Left ventricle myocardium inferior (tissue), 1 donor: ENCODE measurements at places on chromosomes 7 and 10.

- no peak for DNase-seq
These were observed 125.9 kb downstream of the EMX2 start for GRCh38 chr10:117668327-117669008.

- no peak for DNase-seq
These were observed 65.6 kb downstream of the WIPF3 start for GRCh38 chr7:29871787-29872398.

DNA sequence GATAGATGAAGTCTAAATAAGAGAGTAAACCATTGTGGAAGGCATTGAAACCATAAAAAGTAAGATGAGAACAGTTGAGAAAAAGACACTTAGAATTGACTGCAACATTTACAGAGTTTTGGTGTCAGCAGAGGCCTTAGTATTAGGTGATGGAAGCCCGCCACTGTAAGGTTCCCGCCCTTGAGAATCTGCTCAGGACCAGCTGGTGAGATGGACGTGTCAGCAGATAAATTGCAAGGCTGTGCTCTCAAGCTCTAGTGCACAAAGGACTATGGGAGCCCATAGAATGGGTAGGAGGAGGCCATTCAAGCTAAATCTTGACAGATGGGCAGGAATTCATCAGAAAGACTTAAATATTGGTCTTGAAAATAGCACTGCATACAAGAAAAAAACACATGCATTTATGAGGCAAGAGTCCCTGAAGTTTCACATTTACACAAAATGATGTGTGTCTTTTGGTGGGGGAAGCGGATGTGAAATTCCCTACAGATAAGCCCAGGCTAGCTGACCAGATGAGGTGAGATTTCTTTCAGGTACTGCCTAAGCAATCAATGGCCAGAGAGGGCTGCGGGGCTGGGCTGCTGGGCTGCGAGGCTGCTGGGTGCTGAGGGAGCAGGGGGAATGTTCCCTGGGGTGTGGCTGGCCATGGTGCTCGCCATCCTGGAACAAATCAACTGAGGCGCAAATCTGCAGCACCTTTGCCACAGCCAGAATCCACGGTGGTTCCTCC, 42.5 kb downstream of the SYPL1 start:
- DNase-seq = peak; percentile 34

DNA sequence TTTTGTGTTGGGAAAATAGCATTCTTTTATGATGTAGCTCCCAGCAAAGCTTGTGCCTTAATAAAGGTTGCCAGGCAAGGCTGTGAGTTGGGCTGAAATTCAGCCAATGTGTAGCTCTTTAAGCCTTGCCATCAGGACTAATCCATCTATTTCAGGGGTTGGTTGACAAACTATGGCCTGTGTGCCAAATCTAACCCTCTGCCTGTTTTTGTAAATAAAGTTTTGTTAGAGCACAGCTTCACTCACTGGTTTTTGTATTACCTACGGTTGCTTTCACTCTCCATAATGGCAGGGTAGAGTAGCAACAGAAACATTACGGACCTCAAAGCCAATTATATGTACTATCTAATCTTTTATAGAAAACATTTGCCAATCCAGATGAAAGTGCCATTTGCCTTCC, 638.1 kb upstream of the POT1 start:
- no peak for DNase-seq

DNA sequence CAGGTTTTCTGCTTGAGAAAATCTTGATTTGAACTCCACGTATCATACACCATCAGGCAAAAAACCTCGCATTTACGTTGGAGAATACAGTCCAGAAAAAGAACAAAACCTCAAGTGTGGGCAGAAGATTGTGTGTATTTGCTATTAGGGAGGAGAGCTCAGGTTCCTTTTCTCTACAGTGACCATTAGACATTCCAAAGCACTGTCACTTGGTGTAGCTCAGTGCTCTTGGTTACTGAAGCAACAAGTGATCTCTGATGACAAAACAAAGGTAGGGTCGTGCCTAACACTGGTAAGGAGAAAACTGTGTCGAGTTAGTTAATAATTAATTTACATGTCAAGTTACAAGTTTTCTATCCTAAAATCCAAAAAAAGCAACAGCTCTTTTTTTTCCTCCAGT, 72.6 kb downstream of the C1GALT1 start:
- no peak for DNase-seq

DNA sequence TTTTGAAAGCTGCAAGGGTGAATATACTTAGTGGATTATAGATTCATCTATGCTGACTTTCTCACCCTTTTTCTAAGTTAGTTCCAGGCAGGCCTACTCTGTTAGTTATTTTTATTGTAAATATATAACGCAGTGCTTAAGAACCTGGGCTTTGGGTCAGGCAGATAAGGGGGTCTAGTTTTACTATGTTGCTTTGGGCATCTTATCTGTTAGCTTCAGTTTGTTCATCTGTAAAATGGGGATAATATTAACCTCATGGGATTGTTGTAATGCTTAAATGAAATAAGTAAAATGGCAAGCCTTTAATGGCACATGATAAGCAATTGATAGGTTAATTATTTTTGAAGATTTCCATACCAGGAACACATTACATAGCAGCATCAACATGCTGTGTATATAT, 79.5 kb downstream of the ST7 start:
- DNase-seq = no peak

GRCh38 chr10:86942441-86943315, 14.7 kb downstream of the MMRN2 start:
- DNase-seq = no peak

DNA sequence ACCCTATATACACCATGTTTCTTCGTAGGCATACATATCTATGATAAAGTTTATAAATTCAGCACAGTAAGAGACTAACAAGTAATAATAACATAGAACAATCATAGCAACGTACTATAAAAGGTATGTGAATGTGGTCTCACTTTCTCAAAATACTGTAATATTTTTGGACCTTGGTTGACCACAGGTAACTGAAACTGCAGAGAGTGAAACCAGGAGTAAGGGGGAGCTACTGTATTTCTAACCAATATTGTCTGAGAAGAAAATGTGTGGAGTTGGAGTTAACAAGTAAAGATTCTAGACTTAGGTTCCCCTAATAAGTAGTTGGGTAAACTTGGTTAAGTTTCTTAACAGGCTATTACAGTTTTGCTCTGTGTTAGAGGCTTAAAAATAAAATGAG, 72.1 kb downstream of the GNAI1 start:
- DNase-seq = no peak

- DNase-seq = no peak
These were observed 13.0 kb upstream of the SMIM30 start for GRCh38 chr7:113131367-113131766.

DNA sequence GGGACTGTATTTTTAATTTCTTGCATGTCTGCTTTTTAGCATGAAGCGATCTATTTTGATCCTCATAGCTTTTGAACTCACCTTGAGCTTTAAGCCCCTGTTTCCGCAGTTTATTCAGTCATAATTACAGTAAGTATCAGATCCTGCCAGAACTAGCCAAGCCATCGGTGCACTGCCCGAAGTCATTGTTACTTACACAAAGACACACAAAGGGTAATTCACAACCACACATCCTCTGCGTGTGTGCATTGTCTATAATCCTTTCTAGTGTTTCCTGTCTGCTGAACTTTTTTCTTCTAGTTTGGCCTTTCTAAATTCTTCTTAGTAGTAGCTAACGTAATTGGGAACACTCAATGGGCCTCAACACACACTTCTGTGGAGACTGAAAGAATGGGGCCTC, 133.0 kb downstream of the SFMBT2 start:
- DNase-seq = no peak

- DNase-seq = no peak
These were observed 347.2 kb upstream of the KCND2 start for GRCh38 chr7:119925581-119926289.

GRCh38 chr7:133183969-133184368, 68.9 kb upstream of the EXOC4 start:
- DNase-seq = no peak

GRCh38 chr10:49112851-49113250, 2.5 kb downstream of the VSTM4 start:
- no peak for DNase-seq

DNA sequence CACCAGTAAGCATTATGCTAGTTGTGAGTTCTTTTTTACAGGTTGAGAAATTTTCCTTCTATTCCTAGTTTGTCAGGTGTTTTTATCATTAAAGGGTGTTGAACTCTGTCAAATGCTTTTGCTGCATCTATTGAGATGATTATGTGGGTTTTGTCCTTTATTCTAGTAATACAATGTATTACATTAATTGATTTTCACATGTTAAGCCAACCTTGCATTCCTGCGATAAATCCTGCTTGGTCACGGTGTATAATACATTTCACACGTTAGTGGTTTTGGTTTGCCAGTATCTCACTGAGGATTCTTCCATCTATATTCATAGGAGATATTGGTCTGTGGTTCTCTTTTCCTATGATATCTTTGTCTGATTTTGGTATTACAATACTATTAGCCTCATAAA, 136.0 kb downstream of the UBE2H start:
- DNase-seq = no peak

DNA sequence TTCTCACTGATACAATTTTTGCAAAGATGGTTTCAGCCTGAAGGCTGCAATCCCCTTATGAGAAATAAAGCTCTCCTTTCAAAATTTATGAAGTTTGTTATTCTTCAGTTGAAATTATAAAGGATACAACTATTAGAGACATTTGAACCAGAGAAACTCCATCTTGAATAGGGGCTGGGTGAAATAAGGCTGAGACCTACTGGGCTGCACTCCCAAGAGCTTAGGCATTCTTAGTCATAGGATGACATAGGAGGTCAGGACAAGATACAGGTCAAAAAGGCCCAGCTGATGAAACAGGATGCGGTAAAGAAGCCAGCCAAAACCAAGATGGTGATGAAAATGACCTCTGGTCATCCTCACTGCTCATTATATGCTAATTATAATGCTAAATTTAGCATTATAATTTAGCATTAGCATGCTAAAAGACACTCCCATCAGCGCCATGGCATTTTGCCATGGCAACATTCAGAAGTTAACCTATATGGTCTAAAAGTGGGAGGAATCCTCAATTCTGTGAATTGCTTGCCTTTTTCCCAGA, 22.4 kb upstream of the IFIT1B start:
- no peak for DNase-seq

GRCh38 chr10:91198781-91199180, 21.7 kb upstream of the PCGF5 start:
- no peak for DNase-seq

DNA sequence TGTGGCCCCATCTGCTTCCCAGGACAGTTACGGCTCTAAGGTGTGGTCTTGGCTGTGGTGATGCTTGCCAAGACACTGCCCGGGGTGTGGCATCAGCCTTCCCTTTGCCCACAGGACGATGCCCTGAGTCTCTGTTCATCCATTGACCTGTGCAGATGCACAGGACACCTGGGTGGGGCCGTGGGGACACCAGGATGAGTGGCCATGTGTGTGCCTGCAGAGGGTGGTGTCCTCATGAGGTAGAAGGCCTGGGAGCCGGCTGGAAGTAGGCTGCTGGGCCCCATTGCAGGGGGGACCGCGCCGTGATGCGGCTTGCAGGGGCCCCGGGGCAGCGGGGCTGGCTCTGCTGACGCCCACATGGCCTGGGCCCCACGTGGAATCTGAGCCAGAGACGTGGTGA, 22.4 kb upstream of the PWWP2B start:
- DNase-seq = no peak

DNA sequence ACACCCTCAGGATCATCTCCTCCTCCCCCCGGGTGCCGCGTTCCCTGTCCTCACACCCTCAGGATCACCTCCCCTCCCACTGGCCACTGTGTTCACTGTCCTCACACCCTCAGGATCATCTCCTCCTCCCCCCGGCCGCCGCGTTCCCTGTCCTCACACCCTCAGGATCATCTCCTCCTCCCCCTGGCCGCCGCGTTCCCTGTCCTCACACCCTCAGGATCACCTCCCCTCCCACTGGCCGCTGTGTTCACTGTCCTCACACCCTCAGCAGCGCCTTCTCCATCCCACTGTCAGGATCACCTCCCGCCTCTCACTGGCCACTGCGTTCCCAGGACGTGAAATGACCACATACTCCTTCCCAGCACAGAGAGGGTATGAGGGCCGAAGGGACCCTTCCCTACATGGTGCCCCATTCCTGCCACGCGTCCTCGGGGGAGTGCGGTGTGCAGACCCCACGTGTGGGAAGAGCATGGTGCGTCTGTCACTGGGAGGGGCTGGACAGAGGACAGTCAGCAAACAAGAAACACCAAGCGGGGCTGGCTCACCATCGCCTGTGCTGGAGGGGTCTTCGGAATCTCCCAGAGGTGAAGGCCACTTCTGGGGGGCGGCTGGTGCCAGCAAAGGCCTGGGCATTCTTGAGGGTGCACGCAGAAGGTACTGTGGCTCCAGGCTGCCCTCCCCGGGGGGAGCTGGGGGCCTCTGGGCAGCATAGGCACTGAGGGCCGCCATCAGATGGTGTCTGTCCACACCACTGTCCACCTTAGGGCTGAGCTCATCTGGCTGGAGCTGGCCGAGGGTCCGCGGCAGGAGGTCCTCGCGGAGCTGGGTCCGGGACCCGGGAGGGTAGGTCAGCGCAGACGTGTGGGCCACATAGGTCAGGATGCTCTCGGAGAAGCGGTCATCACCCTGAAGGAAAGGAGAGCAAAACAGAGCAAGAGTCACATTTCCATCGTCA, 421.0 kb downstream of the PTPRN2 start:
- DNase-seq = no peak

DNA sequence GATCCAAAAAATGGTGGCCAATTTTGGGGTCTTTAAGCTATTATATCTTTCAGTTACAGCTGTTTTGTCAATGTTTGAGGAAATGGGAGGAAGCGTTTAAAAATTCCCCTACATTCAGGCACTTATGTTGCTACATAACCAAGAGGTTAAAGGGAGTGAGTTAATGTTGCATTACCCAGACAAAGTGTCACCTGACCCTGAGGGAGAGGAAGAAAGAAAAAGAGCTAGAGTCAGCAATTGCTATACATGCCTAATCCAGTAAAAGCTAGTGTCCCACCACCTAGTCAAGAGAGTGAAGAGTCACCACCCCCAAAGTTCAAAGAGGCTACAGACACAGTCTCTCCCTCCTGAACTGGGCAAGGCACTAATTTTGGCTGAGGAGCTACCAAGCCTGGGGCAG, 69.5 kb upstream of the ZNF92 start:
- no peak for DNase-seq

- no peak for DNase-seq
These were observed 68.9 kb upstream of the FOXK1 start for GRCh38 chr7:4612939-4613841.

DNA sequence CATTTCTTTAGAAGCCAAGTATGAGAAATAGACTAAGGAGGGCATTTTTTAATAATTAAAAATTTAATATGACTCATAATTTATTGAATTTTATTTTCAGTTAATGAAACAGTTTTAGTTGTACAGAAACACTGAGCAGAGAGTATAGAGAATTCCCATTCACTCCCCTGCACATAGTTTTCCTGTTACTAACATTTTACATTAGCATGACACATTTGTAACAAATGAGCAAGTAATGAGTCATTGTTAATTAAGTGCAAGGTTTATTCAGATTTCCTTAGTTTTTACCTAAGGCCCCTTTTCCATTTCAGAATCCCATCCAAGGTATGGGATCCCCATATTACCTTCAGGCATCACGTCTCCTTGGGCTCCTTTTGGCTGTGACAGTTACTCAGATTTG, 271.5 kb upstream of the FZD8 start:
- DNase-seq = no peak

GRCh38 chr10:73956476-73957359, 41.2 kb upstream of the VCL start:
- no peak for DNase-seq
